ENCODE measurements at places on chromosomes 1 and 21.
A peak's percentile ranks its signal among the peaks of the same experiment; 100 is the strongest.

- no peak for DNase-seq
Measured at GRCh38 chr1:27873671-27874384, 1.5 kb downstream of the THEMIS2 start.

GRCh38 chr1:168623831-168624230, 47.4 kb downstream of the XCL1 start:
- no peak for DNase-seq

DNA sequence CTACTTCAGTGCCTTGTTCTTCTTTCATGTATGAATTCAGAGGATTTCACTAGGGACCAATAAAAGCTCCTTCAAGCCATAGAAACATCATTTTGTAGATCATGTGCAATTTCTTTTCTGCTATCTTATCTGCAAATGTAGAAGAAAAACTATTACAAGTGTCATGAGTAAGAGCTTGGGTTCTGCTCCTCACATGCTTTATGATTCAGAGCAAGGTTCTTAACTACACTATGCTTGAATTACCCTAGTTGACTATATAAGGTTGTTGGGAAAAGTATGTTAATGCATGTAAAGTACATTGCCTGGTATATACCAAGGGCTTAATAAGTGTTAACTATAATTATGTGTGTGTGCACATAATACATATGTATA, 91.4 kb upstream of the S1PR1 start:
- DNase-seq, result no peak

DNA sequence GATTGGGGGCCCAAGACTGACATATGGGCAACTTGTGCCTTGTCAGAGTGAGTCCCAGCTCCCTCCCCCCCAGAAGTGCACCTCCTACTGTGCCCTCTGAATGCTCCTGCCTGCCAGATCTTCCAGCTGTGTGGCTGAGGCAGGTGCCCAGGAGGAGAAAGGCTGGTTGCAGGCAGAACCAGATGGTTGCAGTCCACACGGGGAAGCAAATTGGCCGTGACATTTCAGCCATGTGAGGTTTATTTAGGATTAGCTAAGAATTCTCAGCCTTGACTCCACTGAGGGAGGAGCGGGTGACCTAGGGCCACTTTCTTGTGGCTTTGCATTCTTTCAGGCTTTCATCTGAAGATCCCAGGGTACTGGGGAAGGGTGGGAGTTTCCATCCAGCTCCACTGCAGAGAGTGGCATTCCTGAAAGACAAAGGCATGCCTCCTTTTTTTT, 33.8 kb downstream of the PEX14 start:
- DNase-seq, result no peak

- no peak for DNase-seq
Measured at GRCh38 chr1:18049228-18049627, 58.4 kb upstream of the IGSF21 start.

- DNase-seq, result peak; percentile 24
Measured at GRCh38 chr1:242017580-242018233, 18.8 kb upstream of the MAP1LC3C start.

- DNase-seq, result no peak
Measured at GRCh38 chr1:98344731-98345130, 316.8 kb upstream of the SNX7 start.

DNA sequence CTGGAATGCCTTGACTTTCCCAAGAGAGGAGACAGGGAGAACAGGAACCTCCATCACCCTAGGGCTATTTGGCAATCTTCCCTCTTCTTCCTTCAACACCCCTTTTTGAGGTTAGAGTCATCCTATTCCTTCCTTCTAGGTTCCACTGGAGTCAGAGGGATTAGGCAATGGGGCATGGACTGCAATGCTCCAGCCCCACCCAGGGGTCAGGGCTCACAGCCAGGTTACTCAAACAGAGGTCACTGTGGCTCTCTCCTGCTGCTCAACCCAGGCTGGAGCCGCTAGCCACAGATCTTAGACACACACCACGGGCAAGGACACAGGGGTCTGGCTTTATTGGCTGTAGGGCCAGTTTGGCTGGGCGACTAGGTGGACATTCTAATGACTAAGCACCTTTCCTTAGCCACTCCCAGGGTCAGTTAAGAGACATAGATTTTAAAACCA, 145.5 kb upstream of the NRIP1 start:
- no peak for DNase-seq

Measured in Jurkat, Clone E6-1 (cell line).